ENCODE measurements at places on chromosomes 2 and 18.

DNA sequence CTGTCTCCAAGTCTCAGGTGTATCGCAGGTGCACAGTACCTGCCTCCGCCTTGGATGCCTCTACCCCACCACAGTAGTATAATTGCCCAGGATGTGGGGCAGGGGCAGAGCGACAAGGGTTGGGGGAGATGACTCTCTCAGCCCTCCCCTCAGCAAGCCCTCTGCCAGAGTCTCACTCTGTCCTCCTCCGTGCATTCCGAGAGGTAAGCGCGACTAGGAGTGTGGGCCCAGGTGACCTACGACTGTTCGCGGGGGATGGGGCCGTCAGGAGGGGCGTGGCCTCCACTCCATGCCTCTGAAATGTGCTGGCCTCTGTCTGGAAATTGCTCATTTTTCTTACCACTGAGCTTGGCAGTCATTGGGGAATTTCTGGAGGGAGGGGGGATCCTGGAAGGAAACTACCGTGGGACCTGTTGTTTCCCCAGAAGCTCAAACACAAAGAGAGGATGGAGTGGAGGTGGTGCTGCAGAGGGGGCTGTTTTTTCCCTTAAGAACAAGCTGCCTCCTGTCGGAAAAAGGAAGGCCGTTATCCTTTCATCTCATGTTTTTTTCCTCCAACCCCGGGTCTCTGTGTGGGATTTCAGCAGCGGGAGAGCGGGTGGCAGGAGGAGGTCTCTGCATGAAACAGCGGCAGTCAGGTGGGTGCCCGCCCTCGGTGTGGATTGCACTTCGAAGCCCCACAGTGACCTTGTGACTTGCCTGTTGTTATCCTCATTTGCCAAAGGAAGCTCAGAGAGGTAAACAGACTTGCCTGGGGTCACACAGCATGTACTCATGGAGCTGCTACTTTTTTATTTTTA lies 13.0 kb upstream of the RALB start:
- DNase-seq, result no peak

GRCh38 chr2:44537264-44537663 lies 175.5 kb downstream of the CAMKMT start:
- no peak for DNase-seq

GRCh38 chr18:65792456-65793074 lies 41.8 kb downstream of the CDH7 start:
- no peak for DNase-seq

DNA sequence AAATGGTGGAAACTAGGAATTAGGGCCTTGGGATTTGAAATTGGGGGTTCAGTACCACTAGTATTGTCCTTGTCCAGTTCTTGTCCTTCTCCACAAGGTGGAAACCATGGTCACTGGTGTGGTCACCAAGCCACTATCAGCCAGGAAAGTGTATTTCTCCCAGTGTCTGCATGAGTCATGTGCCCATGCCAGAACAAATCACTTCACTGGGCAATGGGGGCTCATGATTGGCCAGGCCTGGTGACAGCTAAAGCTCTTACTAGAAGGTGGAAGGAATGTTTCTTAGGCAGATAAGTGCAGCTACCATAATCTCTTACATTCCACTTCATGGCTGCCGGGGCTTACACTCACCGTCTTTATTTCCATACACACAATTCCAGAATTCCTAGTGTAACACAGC lies 124.8 kb upstream of the TACR1 start:
- no peak for DNase-seq

DNA sequence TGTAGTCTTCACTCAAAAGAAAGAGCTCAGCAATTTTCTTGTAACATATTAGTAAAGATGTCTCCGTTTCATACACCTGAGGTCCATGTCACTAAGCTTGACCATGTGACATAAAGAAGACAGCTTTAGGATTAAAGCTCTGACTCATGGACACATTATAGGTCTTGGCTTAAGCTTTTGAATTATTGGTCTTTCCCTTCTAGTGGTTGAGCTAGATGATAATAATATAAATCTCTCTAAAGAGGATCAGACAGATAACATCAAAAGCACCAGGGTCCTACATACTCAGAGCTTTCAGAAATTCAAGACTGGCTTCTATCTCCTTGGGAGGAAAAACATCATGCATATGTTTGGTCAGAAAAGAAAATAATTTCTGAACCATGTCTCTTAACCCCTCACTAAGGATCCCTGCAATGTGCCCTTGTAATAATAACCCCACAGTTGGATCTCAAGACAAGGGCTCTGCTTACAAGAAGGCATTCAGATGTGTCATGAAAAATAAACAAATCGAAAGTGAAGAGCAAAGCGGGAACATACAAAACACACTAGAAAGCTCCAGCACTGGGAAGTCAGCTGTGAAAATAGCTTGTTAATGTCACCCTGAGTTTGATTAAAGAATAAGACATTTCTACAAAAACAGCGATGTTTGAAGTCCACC lies 174.5 kb downstream of the PID1 start:
- DNase-seq, result no peak

DNA sequence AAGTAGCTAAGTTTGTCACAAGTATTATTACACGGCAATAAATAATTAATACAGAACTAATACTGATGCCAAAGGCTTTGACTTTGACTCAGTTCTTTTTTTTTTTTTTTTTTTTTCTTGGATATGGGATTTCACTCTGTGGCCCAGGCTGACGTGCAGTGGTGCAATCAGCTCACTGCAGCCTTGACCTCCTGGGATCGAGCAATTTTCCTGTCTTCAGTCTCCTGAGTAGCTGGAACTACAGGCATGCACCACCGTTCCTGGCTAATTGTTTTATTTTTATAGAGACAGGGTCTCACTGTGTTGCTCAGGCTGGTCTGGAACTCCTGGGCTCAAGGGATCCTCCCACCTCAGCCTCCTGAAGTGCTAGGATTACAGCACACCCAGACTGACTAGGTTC lies 284.5 kb downstream of the SS18 start:
- DNase-seq, result no peak

GRCh38 chr2:186771850-186772463 lies 77.0 kb downstream of the ZSWIM2 start:
- no peak for DNase-seq

DNA sequence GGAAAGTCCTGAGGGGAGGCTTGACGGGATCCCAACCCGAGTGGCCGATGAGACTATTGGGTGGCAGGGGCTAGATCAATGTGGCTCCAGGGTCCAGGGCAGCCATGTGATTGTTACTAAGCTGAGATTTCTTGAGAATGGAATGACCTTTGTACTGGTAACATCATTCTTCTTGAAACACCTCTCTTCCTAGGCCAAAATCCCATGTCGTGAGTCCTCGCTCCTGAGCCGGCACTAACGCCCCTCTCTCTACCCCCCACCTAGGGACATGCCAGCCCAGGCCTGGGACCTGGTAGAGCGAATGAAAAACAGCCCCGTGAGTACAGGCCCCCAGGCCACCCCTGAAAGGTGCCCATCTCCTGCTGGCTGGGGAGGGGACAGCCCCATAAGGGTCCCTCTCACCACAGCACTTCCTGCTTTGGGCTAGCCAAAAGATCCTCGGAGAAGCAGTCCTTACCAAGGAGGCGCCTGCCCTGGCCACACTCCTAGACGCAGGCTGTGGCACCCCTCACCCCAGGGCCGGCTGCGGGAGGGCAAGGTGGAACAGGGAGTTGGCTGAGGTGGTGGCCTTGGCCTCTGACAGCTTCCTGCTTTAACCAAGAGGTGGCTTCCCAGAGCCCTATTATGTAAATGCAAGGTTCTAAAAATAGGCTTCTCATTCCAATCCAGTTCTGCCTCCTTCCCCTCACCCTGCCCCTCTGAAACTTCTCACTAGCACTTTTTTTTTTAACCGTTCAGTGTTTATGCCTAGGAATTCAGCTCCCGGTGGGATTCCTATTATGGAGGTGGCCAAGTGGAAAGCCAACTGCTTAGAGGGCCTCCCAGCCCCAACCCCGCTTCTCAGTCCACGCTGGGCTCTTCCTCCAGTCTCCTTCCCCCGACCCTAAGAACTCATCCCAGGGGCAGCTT lies 126.6 kb upstream of the PPP1CB start:
- no peak for DNase-seq

- DNase-seq, result no peak
These were observed 57.7 kb downstream of the PUM2 start for GRCh38 chr2:20292984-20293383.

GRCh38 chr18:68417166-68417799 lies 297.6 kb downstream of the TMX3 start:
- DNase-seq, result no peak

GRCh38 chr2:9463698-9464034 lies 10.7 kb upstream of the IAH1 start:
- DNase-seq, result no peak

DNA sequence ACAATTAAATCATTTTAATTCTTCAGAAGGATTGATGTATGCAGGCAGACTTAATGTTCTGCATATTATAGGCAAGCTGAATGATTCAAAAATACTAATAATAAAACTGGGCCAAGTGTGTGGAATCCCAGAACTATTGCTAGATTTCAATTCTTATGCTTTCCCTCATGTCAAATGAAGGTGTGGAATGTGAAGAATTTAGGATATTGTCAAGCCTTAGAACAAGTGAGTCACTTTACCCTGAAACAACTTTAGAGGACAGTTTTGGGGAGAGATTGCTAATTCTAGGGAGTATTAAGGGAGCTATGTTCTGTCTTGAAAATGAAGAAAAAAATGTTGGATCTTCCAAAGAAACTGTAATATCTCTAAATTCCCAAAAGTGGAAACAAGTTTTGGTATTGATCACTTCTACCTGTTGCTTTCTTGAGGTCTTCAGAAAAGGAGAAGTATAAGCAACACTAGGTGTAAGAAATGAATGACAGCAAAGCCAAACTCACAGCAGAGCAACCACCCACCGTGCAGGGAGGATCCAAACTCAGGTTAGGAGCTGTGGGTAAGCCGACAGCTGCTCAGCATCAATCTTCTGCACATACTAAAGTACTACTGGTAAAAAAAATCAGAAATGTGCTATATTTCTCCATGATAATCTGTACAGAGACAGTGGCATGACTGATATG lies 818.1 kb downstream of the SLC4A3 start:
- no peak for DNase-seq

DNA sequence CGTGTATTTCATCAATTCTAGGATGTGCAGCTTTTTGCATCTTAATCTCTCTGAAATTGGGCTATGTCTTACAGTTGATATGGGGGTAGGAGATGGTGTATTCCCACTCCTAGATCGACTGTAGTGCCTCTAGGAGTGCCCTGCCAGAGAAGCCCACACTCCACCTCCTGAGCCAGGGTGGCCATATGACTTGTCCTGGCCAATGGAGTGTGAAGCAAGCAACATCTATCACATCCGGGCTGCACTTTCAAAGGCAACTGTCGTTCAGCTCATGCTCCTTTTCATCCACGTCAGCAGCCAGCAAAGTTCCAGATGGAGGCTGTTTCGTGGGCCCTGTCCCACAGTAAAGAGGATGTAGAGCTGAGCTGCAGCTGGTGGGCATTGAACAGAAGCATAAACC lies 149.4 kb upstream of the SLC1A4 start:
- DNase-seq, result no peak

GRCh38 chr2:47867205-47867604 lies 39.1 kb downstream of the FBXO11 start:
- no peak for DNase-seq

DNA sequence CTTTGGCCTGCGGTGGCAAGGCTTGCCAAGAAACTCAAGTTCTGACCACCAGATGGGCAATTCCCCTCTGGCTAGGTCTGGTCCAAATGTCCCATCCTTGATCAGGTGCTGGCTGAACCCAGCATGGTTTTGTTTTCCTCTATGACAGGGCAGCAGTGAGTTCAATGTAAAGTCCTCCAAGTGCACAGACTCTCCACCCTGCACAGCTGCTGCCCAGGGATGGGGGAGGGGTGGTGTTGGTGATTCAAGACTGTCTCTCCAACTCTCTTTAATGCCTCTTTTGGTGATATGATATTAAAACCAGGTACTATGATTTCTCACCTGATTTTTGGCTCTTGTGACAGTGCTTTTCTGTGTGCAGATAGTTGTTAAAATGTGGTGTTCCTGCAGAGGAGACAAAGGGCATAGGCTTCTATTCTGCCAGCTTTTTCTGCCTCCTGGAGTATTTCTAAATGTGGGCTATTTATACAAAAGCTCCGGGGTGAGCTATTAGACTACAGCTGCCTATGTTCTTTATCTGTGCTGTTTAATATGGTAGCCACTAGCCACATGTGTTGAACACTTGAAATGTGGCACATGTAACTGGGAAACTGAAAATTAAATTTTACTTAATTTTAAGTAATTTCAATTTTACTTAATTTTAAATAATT lies 64.0 kb upstream of the STK39 start:
- no peak for DNase-seq

- no peak for DNase-seq
These were observed 30.9 kb downstream of the MEMO1 start for GRCh38 chr2:31979956-31980355.

DNA sequence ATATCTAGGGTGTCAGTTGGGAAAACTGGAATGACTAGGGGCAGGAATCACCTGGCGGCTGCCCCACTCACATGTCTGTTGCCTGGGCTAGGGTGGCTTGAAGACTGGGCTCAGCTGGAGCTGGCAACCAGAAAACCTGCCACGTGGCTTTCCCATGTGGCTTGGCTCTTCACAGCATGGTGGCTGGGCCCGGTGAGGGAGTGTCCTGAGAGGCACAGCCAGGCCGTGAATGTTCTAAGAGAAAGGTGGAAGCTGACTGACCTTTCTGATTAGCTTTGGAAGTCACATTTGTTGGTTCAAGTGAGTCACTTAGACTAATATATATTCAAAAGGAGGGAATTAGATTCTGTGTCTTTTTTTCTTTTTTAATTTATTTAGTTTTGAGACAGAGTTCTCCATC lies 22.7 kb downstream of the SP5 start:
- no peak for DNase-seq

DNA sequence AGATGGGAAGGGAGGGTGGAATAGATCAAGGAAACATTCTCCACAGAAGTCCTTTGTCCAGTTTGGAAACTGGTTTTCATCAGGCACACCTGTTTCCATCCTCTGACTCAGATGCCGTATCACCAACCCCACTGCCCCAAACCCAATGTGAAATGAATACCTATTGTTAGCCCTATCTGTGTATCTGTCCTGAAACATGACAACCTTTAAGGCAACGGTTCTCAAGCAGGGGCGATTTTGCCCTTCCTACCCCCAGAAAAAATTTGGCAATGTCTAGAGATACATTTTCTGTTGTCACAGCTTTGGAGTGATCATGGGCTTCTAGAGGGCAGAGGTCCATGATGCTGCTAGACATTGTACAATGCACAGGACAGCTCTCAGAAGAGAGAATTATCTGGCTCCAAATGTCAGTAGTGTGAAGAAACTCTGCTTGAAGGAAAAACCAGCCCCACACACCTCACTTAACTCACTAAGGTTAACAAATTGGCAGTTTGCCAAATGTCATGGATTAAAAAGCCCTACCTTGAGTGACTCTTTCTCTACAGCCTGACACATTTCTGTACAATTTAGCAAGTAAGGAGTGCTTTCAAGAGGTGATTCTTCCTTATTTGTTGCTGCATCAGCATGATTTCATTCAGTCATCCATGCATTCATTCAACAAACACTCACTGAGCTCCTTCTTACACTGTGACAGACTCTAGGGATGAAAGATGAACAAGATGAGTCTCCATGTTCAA lies 3.4 kb downstream of the SCTR start:
- no peak for DNase-seq

Measured in omental fat pad (tissue), 4 donors.